ENCODE measurements at places on chromosomes 2 and 18.

DNA sequence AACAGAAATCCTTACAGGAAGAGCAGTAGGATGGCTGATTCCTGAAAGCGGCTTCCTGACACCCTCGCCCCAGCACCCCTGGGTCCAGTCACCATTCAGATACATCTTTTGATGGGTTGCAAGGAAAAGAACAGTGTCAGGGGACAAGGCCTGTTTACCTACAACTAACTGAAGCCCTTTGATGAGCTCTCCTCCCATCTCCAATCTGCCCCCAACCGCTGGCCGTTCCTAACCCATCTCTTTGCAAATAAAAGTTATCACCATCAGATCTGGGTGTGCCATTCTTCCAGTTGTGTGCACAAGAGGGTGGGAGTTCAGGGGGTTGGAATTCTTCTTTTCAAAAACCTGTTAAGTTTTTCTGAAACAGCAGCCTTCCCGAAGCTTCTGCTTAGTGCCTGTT lies 48.9 kb downstream of the ARL4C start:
- no peak for DNase-seq

- no peak for DNase-seq
These were observed 68.7 kb downstream of the CABLES1 start for GRCh38 chr18:23203891-23204432.

GRCh38 chr2:2181493-2181892 lies 149.6 kb downstream of the MYT1L start:
- peak; percentile 32 for DNase-seq

GRCh38 chr2:68214381-68214780 lies 38.0 kb downstream of the PPP3R1 start:
- no peak for DNase-seq

- DNase-seq, result no peak
These were observed 189.8 kb downstream of the SNTG2 start for GRCh38 chr2:1140389-1141003.

DNA sequence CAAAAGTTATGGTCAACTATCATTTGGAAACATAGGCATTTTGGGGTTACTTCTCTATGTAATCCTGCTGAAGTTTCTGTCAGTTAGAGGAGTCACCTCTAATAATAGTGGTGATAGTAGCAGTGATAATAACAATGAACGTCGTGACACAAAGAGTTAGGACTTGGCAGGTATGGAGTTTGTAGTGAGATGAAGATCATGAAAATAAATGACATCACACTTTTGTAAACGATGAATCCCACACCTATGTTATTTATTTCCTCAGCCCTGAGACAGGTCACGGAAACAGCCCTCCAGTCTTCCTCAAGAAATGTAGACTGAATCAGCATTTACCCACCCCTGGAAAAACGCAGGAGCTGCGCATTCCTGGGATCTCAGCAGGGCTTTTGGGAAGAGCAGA lies 38.8 kb downstream of the TSN start:
- DNase-seq, result no peak

DNA sequence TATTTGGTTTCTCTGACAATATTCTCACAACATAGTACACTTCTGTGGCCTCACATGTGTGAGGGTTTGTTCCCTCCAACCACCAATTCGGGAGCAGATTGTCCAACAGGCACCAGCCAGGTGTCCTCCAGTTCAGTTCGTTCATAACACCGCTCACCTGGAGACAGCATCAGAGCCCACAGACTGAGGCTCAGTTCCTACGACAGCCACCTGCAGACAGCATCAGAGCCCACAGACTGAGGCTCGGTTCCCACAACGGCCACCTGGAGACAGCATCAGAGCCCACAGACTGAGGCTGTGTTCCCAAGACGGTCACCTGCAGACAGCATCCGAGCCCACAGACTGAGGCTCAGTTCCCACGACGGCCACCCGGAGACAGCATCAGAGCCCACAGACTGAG lies 58.2 kb upstream of the SNTG2 start:
- DNase-seq, result no peak

- no peak for DNase-seq
These were observed 144.2 kb upstream of the ID2 start for GRCh38 chr2:8537562-8538155.

DNA sequence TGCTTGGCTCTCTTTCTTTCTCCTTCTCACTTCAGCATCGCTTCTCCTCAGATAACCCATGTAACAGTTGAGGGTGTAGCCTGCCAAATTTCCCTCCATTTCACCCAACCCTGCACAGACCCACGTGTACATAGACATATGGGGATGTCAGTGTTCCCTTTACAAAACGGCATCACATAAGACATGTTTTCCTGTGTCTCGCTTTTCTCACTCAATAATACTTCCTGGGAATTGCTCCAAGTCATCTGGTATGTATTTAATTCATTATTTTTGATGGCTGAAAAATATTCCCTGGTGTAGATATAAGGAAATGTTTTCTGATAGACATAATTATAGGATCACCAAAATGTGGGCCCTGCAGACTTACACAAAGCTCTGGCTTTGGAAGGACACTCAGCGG lies 176.8 kb downstream of the LOXHD1 start:
- no peak for DNase-seq

DNA sequence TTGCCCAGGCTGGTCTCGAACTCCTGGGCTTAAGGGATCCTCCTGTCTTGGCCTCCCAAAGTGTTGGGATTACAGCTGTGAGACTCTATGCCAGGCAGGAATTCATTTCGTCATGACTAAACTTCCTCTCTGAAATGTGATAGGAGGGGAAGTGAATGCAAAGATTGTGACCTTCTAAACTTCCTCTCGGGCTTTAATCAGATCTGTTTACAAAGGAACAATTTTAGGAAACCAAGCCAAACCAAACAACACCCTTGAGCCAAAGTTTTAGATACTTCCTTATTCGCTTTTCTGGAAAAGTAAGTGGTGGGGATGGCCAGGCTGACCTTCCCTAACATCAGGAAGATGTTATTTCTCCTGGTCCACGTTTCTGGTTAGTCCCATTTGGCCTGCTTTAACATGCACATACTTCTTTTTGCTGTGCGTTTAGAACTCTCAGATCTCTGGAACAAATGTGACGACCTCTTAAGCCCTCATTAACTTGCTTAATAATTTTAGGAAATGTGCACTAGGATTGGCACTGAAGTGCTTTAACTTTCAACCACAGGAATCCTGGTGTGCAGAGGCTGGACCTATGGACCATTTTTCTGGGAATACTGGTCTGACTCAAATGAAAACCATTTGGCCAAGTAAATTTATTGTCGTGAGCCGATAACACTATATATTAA lies 33.2 kb upstream of the YES1 start:
- no peak for DNase-seq

DNA sequence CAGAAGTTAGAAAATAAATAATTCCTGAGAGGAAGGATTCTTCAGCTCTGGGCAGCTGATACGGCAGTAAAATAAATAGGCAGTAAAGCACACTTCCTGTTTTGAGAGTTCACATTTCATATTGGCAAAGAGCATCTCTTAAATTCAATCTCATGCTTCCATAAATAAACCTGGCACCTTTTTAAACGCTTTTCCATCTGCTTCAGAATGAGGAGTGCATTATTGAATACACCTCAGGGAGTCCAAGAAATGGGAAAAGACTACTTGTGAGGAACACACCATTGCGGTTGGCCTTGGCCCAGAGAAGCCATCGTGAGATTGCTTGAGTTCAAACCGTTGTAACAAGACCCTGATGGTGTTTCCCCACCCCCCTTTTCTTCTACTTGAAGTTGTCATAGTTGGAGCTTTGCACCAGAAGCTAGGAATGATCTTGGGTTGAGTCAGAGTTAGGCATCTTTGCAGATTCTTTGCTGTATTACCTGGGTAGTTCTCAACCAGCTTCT lies 123.9 kb downstream of the RDH14 start:
- no peak for DNase-seq

DNA sequence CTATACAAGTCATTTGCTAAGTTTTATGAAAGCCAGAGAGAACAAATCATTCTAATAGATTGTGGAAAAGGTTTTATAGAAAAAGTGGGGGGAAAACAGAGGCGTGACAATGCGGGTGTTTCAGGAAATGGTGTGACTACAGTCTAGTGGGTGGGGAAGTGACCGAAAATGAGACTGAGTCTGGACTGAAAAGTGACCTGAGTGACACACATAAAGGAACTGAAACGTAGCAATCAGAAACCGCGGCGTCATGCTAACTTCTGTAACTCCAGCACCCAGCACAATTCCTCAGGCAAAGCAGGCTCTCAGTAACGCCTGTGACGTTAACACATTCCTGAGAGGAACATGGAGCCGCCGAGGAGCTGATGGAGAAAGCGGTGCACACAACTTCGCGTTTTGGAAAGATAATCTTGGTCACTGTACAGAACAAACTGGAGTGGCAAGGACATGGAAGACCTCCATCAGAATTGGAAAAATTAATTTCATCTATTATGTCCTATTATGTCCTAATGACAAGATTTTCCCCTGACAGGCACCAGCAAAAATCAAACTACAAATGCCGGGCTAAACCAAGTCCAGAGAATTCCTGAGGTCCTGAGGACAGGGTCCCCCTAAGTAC lies 1.4 kb upstream of the CD226 start:
- no peak for DNase-seq

DNA sequence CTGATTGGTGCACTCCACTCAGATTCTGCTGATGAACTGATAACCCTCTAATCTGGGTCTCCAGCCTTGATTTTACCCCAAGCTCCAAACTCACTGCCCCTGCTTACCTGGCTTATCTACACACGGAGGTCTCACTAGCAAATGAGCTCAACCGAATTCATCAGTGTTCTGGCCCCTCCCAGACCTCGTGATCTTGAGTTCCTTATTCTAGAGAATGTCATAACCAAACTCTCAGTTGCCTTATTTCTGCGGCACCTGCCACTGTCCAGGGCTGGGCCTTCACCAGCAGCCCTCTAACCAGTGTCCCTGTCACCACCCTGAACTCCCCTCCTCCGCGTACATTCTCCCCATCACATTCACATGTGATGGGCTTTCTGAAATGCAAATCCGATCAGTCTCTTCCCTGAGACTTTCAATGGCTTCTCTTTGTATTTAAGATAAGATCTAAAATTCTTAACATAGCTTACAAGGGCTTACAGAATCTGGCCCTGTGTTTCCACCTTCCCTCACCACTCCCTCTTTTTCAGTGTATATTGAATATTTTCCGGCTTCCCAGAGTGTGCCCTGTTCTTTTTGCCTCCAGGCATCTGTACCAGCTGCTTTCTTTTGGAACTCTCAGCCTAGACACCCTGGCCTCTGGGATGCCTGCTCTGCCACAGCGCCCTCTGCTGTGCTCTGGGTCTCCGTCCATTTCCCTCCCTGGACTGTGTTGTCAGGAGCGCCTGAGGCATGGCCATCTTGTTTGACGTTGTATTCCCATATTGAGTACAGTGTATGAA lies 31.1 kb downstream of the NAB1 start:
- DNase-seq, result no peak

GRCh38 chr2:237708961-237709360 lies 81.6 kb downstream of the LRRFIP1 start:
- no peak for DNase-seq

DNA sequence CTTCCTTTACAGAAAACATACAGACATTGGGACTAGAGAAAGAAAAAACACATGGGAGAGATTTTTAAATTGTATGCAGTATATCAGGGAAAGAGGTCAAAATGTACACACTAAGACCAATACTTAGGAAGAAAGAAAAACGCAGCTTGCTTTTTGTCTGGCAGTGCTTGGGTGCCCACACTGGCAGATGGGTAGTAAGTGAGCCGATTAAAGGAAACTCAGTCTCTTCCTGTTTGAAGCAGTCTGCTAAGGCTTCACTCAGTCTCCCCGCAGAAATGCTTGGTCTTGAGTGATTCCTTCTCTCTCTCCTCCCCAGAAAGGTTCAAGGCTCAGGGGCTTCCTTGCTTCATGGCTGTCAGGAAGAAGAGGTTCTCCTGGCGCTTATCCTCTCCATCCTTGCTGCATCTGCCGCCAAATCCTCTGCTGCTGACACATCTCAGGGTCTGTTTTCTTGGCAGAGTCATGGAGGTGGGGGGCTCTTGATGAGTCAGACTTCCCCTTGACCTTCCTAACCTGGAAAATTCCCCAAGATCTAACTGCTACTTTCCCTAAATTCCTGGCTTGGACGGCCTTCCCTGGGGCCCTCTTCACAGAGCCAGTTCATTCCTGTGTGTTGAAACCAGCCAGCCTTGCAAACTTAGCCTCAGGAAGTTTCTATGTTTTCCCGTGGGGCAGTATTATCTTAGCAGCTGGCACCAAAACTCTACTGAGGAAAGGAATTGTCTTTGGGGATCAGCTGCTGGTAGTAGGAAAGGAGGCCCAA lies 10.5 kb upstream of the TMSB10 start:
- DNase-seq, result no peak

DNA sequence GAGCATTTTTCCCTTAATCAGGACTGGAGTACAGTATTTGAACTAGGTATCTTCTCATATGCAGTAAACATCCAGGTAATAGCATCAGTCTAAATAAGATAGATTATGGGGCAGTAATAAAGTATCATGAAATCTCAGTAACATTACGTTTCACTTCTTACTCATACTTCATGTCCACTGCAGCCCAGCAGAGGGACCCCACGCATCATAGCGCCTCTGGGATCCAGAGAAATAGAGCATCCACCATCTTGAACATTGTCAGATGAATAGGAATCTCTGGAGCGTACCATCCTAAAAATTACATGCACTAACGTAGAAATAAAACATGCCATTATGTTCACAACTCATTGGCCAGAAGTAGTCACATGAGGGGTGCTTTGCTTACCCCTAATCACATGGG lies 499.0 kb downstream of the CPS1 start:
- no peak for DNase-seq

GRCh38 chr2:181163139-181163538 lies 182.7 kb downstream of the UBE2E3 start:
- no peak for DNase-seq

GRCh38 chr18:34789768-34790344 lies 79.8 kb downstream of the DTNA start:
- DNase-seq, result no peak

DNA sequence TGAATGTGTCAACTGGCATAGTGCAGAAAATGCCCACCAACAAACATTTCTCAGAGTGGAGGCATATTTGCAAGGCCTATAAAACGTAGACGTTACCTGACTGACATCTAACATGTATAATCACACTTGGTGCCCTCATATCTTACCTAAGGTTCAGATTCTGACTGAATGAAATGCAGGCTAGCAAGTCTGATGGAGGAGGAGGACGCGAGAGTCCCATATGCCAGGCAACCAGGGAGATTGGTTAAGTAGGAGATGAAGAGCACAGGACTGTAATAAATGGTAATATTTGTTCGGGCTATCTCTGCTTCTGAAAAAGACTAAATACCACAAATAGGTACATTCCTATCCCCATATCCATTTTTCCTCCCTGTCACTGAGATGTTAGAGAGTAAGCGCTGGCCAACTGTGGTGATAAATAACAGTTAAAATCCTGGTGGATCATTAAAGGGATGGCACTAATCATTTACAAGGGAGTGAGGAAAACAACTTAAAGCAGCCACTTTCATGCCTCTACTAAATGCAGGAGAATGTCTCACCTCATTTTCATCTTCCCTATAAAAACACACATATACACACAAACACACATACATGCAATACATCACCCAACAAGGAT lies 217.2 kb downstream of the TMEM163 start:
- DNase-seq, result no peak

- no peak for DNase-seq
These were observed 57.3 kb upstream of the ALPP start for GRCh38 chr2:232321156-232321816.

All from NCI-H187 treated with DMSO at 0.1 percent for 48 hours (cell line).